ENCODE measurements at places on chromosomes 16 and 17.

DNA sequence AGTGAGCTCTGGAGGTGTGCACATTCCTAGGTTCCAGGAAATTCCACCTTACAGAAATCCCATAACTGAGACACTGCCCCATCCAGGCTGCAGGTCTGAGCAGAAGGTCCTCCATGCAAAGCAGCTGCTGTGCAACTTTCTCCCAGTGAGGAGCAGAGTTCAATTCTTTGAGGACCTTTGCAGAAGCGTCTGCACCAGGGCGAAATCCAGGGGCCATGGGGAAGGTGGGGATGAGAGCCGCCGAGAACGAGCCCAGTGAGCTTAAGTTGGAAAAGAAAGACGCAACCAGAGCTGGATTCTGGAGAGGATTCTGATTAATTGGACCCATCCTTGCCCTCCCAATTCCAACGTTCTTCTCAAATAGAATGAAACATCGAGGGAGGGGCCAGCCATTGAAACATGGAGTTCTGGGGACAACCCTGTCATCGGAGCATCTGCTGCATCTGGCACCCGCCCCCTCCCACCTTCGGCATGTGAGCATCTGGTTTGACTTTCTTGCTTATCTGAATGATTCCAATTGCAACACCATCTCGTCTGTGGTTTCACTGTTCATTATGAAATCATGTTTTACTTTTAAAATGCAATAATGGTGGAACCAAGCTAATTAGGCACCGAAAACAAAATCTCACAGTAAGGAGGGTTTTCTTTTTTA lies 190.6 kb upstream of the FOXF1 start:
- DNase-seq, result no peak

DNA sequence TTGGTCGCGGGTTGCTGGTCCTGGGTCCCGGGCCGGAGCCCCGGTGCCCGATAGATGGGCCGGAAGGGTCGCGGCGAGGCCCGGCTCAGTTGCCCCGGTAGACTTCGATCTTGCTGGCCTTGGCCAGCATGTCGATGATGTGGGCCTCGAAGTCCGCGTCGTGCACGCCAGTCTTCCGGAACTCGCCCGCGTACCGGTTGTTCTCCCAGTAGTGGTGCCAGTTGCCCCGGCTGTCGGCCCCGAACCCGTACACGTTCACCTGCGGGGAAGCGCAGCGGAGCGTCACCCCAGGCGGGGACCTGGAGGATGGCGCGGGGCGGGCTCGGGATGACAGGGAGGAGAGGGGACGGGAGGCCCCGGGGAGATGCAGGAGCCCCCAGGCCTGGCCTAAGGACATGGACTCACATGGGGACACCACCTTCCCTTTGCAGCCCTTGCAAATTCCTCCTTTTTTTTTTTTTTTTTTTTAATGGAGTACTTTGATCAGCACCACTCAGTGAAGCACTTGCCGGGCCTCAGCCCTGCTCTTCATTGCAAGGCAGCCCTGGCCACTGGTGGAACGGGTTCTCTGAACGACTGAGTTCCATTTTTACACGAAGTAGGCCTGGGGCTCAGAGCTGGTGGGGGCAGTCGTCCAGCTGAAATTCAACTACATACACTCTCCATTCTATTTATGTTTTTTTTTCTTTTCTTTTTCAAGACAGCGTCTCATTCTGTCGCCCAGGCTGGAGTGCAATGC lies 35.1 kb downstream of the DDX19A start:
- DNase-seq, result no peak

DNA sequence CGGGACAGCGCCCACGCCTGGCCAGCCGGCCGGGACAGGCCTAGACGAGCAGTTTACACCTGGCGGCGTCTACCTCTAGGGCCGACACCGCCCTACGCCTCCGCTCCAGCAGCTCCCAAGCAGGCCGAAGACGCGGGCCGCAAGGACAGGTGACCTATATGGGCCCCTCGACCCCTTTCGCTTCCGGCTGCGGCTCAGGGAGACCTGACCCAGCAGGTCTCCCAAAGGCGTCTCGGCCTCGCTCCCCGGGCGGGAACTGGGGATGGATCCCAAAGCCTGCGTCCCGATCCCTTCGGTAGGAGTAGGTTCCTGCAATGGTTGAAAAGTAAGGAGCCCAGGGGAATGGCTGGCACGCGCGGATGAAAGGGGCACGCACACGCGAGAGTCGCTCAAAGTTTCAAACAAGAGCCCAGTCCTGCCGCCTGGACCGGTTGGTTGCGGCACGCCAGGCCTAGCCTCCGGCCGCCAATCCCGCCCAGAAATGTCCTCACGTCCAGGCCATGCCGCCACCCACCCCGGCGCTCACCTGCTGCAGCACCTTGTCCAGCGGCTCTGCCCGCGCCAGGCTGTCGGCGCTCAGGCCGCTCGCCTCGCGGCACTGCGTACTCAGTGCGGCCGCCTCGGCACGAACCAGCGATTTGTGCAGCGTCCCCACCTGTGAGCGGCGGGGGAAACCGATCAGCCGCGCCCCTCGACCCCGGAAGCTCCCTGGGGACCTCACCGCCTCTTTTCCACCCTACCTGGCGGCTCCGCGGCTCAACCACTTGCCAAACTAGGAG lies 630 bp downstream of the ESRP2 start:
- DNase-seq, result no peak

DNA sequence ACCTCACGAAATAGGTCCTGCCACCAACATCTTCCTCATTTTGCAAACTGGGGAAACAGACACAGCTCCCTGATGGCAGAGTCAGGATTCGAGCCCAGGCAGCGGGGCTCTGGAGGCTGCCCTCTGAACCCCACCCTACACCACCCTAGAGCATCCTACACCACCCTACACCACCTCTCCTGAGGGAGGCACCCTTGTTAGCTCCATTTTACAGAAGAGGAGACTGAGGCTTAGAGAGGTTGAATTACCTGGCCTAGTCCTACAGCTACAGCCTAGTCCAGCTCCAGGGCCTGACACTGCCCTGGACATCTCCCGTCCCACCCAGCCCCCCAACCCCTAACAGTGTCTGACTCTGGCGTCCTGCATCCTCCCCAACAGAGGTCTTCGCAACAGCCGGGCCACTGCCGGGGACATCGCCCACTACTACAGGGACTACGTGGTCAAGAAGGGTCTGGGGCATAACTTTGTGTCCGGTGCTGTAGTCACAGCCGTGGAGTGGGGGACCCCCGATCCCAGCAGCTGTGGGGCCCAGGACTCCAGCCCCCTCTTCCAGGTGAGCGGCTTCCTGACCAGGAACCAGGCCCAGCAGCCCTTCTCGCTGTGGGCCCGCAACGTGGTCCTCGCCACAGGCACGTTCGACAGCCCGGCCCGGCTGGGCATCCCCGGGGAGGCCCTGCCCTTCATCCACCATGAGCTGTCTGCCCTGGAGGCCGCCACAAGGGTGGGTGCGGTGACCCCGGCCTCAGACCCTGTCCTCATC lies 3.2 kb upstream of the NECAB2 start:
- no peak for DNase-seq

GRCh38 chr17:59018019-59018418 lies 88.7 kb downstream of the TRIM37 start:
- DNase-seq, result no peak

DNA sequence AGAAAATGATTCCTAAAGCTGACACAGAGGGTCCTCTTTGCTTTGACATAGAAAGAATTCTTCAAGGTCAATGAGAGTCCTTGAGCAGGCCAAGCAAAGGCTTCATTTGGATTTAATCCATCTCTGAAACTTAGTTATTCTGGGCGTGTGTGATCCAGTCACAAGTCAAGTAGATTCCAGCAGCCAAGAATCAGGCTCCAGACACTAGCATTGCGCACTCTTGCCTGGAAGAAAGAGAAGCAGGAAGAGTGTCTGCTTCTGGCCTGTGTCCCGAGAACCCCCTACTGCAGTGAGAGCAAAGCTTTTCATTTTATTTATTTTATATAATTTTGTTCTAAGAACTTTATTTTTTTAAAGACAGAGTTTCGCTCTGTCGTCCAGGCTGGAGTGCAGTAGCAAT lies 88.2 kb upstream of the CACNG5 start:
- DNase-seq, result no peak

Measured in DMS 273 treated with DMSO at 0.1 percent for 48 hours (cell line).